ENCODE measurements at places on chromosomes 1 and 21.

DNA sequence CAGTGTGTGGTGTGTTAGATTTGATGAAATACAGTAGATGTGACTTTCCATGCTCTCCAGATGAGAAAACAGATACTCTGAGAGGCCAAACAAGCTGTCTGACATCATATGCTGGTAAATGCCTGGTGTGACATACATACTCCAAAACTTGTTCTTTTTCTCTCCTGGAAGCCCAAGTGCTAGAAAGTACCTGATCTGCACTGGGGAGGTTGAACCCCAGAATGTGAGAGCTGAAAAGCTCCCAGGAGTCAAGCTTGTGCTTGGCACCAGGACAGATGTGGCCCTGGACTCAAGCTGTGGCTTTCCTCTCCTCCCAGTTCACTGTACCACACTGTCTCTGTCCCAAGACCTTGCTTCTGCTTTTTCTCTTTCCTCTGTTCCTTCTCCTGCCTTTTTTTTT is 389.0 kb upstream of the USP24 start:
- DNase-seq: no peak

DNA sequence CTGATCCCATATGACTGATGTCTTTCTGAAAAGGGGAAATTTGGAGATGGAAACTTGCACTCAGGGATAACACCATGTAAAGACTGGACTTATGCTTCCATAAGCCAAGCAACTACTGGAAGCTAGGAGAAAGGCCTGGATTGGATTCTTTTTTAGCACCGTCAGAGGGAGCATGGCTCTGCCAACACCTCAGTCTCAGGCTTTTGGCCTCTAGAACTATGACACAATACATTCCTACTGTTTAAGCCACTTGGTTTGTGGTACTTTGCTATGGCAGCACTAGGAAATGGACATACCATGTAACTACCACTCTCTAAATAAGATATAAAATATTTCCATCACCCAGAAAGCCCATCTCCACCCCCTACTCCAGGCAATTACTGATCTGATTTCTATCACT is 139.7 kb downstream of the CYYR1 start:
- DNase-seq: no peak

- DNase-seq: peak; percentile 39
Observed at GRCh38 chr1:203593723-203594122, 32.9 kb upstream of the ATP2B4 start.

DNA sequence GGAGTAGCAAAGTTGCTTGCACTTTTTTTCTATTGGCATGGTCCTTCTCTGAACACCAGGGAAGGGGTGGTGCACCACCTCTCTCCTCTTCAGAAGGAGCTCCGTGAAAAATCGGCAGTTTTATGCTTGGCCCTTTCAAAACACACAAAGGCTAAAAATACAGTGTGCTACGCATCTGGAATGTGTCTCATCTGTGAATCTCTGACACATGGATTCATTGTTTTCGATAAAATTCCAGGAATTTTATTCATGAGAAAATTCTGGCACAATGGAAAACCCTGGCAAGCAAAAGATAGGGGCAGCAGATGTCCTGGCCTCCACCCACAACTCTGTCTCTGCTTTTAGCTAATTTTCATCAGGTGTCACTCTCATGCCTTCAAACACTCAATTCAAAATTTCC is 42.9 kb downstream of the ERG start:
- no peak for DNase-seq

DNA sequence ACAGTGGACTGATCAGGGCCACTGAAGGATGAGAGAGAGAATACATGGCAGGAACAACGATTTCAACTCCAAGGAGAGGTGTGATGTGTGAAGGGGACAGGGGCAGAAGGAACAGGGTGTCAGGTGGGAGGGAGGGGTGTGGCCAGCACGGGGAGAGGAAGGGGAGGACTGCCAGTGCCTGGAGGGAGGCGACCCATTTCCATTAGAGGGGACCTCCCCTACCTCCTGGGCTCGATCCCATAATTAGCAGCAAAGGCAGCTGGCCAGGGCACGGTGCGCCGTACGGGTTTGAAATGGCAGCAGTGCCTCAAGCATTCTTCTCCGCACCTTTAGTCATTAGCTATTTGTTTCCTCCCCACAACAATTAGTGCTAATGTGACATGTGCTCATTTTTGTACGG is 22.7 kb downstream of the CRYAA start:
- no peak for DNase-seq

- DNase-seq: no peak
Observed at GRCh38 chr1:230076121-230076520, 9.1 kb downstream of the GALNT2 start.

GRCh38 chr1:183632964-183633363 is 2.6 kb downstream of the ARPC5 start:
- DNase-seq: no peak

DNA sequence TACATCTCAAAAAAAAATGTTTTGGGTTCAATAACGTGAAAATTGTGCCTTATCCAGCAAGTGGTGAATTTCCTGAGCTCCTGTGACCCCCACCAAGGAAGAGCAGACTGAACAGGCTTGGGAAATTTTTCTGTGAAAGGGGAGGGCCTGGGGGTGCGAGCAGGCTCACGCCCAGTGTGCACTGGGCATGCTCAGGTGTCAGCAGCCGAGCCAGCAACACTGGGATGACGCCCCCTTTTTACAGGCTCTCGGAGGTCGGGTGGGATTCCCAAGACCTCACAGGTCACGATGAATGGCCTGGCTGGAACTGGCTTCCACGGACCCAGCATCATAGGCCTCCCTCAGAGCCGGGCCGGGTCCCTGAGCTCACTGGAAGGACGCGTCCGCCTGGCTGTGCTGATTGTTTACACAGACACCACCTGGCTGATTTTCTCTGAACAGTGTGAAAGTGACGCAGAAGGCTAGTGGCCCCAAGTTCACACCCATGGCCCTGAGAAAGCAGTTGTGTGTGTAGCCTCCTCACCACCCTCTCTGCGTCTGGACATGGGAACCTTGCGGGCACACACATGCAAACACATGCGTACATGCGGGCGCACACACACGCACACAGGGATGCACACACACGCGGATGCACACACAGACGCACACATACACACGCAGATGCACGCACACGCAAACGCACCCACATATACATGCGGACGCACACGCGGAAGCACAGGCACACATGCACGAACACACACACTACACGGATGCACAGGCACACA is 9.2 kb downstream of the CSTB start:
- DNase-seq: no peak

DNA sequence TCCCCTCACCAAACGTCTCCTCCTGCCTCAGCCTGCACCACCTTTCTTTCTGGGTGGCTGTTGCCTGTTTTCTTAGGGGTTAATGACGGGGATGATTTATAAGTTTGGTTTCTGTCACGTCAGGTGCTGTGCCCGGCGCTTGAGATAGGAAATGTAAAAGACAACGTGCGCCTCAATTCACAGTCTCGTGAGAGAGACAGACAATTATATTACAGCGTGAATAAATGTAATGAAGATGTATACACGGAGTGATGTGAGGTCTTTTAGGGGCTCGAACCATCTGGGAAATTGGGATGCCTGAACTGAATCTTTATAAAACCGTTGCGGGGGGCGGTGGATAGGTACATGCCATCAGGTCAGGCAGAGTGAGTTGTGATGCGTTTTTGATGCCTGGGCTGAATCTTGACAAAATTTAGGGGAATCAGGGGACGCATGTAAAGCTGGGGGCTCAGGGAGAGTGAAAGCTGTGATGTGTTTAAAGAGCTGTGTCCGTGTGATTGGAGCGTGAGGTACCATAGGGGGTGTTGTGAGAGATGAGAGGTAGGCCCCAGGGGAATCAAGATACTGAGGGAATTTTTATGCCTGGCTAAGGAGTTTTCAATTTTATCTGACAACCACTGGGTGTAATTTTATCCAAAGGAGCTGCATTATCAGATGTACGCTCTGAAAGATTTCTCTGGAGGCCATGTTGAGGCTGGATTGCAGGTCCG is 831 bp downstream of the TIPRL start:
- DNase-seq: no peak

DNA sequence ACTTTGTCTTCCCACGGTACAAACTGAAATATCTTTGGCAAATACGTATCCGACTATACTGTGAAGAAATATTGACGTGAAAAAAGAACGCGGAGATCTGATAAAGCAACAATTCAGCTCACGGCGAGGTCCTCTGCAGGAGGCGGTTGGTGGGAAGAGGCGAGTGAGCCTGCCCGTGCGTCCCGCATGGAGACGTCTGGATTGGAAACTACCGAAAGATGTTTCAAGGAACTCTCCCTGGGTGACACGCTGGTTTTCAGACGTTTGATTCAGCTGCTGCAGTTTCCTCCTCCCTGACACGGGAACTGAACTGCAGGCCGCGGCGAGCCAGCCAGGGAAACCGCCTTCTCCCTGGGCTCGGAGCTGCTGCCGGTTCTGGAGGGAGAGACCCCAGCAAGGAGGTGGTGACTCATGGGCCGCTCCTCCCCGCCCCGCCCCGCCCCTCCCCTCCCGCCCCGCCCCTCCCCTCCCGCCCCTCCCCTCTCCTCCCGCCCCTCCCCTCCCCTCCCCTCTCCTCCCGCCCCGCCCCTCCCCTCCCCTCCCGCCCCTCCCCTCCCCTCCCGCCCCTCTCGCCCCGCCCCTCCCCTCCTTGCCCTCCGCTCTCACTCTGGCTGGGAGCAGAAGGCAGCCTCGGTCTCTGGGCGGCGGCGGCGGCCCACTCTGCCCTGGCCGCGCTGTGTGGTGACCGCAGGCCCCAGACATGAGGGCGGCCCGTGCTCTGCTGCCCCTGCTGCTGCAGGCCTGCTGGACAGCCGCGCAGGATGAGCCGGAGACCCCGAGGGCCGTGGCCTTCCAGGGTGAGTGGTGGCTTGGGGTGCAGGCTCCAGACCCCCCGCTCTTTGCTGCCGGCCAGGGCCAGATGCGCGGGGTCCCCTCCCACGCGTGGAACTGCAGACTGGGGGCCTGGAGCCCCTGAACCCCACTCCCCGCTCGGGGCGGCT is at the start of gene COL6A1:
COL6A1 (plus strand) TSS at position 620 of the 941 bp plus-strand sequence; CDS start at position 701, 81 bp downstream.
- peak; percentile 42 for DNase-seq

DNA sequence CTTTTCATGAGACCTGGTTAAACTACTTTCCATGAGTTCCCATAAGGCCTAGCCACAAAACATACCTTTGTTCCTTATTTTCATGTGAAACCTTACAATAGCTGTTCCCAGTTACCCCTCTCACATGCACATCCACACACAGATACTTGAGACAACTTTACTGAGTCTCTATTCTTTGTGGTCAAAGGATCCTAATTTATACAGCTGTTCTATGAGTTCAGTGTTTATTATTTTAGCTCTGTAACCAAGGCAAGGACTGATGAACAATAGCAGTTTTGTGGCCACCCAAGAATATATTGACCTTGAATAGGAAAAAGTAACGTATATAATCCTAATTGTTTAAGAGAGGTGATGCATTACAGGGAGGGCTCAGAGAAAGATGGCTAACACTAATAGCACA is 160.5 kb upstream of the CACYBP start:
- no peak for DNase-seq

GRCh38 chr1:226223786-226224244 is 351 bp downstream of the MIXL1 start:
- no peak for DNase-seq

GRCh38 chr1:174812656-174813055 is 187.1 kb upstream of the CACYBP start:
- no peak for DNase-seq

- no peak for DNase-seq
Observed at GRCh38 chr1:25485536-25486411, 55.1 kb downstream of the MACO1 start.

- DNase-seq: no peak
Observed at GRCh38 chr1:15436881-15437442, 1.3 kb upstream of the CTRC start.

GRCh38 chr1:63148825-63149645 is 173.3 kb upstream of the FOXD3 start:
- no peak for DNase-seq

GRCh38 chr1:53048960-53049573 is 12.9 kb upstream of the PODN start:
- no peak for DNase-seq

DNA sequence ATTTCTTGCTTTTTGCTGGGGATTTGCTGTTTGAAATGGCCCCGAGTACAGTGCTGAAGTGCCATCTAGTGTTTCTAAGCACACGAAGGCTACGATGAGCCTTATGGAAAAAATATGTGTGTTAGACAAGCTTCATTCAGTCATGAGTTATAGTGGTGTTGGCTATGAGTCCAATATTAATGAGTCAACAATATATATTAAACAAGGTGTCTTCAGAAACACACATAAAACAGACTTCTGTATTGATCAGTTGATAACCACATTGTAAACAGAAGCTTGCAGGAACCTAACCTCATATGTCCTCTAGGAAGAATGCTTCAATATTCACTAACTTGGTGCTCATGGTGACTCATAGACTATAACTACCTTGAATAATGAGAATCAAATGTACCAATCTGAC is 1.7 kb upstream of the GJB5 start:
- no peak for DNase-seq

- no peak for DNase-seq
Observed at GRCh38 chr1:240058049-240058448, 33.6 kb upstream of the FMN2 start.

DNA sequence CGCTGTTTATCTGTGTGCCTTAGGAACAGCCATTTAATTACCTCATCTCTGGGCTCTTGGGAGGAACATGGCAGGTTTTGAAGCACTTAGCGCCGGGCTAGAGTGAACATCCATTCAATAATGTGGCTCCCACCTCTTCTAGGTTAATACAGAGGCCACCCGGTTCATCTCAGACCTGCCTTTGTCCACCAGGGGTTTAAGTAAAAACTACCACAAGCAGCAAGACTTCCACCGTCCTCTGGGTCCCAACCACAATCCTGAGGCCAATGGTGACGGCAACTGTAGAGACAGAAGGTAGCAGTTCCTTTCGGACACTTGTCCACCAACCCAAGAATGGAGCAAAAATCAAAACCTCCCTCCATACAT is 924 bp upstream of the DDOST start:
- DNase-seq: no peak

- DNase-seq: no peak
Observed at GRCh38 chr1:29384496-29385015, 148.2 kb downstream of the PTPRU start.

GRCh38 chr21:14557413-14557812 is 11.3 kb upstream of the SAMSN1 start:
- no peak for DNase-seq

- DNase-seq: no peak
Observed at GRCh38 chr21:43304621-43305335, 122.2 kb downstream of the SIK1 start.

DNA sequence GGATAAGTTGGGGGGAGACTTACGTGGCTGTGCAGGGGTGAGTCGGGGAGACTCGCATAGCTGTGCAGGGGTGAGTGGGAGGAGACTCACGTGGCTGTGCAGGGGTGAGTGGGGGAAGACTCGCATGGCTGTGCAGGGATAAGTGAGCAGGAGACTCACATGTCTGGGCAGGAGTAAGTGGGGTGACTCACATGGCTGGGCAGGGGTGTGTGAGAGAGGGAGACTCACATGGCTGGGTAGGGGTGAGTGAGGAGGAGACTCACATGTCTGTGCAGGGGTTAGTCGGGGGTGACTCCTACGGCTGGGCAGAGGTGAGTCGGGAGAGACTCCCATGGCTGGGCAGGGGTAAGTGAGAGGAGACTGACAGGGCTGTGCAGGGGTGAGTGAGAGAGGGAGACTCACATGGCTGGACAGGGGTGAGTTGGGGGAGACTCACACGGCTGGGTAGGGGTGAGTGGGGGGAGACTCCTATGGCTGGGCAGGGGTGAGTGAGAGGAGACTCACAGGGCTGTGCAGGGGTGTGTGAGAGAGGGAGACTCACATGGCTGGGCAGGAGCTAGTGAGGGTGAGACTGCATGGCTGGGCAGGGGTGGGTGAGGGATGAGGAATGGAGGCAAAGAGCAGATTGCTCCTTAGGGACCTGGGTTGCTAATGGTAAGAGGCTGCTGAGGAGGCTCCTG is 56.0 kb upstream of the ABCG1 start:
- DNase-seq: no peak

All from stimulated activated CD8-positive, alpha-beta memory T cell treated with anti-CD3 and anti-CD28 coated beads, Interleukin-2, amount 100 ng/mL, for 1 hour (primary cell).